ENCODE measurements at places on chromosomes 5 and 9.

DNA sequence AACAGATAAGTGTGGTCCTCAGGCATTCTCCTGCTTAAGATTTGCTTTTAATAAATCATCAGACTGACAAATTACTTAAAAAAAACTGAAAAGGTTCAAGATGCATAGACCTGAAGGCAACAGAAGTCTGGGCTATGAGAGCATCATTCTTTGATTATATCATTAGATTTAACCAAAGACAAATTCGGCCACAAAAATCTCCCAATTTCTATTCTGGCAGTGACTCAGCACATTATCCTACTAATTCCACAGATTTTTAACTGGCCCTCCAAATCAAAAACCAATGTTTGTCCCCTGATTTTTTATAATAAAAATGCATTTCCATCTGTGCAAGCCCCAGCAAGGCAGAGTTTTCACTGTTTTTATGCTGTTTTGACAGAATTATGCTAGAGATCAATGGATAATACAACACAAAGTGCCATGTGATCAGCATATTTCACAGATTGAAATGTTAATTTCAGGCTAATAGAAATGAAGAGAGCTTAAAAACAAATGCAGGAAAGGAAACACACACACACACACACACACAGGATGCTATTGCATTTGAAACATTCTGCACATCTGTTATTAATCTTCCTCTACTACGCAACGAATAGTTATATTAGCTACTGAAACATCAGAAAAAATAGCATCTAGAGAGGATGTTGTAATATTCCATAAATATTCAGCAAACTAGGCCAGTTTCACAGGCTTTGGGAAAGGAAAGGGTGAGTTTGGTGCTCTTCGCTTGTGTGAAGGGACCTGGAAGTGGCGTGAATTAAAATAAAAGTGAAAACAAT is 177.6 kb upstream of the ST8SIA4 start:
- no peak for DNase-seq

DNA sequence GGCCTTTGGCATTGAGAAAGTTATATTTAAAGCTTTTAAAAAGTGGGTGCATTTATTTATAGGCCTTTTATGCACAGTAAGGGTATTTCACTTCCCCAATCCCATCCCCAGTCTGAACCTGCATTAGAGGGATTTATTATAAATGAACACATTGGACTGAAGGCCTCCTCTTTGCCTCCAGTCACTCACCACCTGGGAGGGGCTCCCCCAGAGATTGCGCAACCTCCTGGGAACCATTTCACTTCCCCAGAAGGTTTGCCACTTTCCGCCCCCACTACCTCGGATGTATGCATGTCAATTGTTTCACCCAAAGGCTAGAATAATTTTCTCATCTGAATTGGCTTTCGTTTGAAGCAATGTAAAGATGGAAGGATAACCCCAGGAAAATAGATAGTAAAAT is 29.8 kb upstream of the VCAN start:
- DNase-seq, result no peak

- DNase-seq, result peak; percentile 89
Measured at GRCh38 chr9:97984188-97985057, 1.3 kb downstream of the ANP32B start.

- no peak for DNase-seq
Measured at GRCh38 chr5:61919920-61920319, 386.1 kb upstream of the KIF2A start.

DNA sequence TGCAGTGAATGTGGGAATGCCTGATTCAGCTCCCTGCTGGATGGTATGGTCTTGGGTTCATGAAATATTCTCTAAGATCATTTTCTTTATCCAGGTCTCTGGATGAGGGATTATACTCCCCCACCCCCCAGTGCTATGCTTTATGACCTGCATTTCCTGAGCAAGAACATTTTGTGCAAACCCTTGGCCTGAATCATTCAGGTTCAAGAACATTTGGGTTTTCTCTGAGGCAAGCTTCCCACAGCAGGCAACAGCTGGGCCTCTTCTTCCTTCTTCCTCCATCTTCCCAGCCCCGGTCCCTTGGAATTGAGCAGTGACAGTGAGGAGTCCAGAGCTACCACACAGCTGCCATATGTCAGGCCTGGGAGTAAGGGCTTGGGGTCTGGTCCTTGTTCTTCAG is 58.6 kb upstream of the TNFSF15 start:
- DNase-seq, result no peak

DNA sequence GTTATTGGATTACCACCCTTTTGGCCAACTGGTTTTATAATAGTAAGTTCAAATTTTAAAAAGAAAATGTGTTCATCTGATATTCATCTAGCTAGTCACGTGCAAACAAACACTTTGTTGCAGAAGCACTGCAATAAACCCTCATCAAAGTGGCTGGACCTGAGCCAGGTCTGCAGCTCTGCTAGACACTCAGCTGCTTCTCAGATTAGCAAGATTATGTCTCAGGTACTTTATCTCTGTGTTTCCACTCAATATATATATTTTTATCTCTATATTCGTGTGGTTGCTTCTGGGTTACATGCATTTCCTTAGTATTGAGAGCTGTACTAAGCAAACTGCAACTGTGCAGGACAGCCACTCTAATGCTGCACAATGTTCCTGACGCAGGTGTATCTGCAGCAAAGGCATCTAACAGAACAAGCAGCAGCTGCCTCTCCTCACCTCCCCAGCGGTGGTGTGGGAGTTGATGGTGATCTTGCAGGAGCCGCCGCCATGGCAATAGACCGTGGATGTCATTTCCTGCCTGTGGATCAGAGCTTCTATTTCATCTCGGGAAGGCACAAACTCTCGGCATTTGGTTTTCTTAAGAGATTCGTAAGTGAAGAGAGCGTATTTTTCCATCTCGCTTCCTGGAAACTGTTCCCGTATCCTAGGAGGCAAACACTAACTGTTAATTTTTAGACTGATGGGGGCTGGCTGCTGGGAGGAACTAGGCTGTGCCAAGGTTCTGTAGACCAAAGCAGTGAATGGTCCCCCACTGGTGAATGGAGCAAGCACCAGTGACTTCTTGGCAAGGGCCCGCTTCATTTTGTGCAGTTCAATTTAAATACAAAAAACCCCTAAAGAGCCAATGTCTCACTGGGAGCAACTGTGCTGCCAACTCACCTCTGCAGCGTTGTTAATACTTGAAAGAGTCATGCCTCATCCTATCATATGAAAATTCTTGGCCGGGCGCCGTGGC is 56.7 kb upstream of the RETREG1 start:
- DNase-seq, result no peak

- DNase-seq, result no peak
Measured at GRCh38 chr5:35195472-35195852, 34.8 kb downstream of the PRLR start.

DNA sequence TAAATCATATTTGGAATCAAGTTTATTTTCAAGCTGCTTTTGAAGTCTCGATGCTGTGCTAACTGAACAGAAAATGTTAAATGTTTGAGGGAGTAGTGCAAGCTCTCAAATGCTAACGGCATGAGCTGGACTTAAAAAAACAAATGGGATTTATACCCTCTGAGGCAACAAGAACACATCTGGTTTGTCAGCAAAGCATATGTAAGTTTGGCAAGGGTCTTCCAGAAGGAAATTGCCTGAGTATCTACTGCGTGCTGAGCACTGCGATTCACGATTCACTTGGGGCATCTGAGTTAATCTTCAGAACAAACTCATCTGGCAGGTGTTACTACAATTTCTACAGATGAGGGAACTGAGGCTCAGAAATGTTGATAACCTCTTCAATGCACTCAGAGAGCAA is 98.4 kb upstream of the C9orf72 start:
- no peak for DNase-seq

DNA sequence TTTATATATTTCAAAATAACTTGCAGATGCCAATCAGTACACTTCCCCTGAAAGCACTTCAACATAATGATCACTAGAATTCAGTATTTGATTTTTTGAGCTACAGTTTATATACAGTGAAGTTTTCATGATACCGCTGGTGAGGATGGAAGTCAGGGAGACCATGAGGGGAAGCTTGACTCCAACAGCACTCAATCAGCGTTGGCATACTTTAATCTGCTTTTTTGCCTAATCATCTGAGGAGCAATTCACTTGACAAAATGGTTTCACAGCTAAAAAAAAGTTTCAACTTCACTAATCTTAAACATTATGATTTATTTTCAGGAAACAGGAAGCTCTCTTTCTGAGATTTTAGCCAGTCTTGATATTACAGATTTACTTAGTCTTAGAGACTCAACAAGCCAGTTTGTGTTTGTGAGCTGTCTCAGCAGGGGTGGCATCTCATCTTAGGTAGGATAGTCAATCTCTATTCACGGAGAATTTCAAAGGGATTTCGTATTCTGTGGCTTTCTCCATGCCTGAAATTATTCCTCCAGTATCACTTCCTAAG is 111.4 kb upstream of the ARRDC3 start:
- no peak for DNase-seq

GRCh38 chr9:134748591-134748990 is 107.0 kb downstream of the COL5A1 start:
- DNase-seq, result no peak

DNA sequence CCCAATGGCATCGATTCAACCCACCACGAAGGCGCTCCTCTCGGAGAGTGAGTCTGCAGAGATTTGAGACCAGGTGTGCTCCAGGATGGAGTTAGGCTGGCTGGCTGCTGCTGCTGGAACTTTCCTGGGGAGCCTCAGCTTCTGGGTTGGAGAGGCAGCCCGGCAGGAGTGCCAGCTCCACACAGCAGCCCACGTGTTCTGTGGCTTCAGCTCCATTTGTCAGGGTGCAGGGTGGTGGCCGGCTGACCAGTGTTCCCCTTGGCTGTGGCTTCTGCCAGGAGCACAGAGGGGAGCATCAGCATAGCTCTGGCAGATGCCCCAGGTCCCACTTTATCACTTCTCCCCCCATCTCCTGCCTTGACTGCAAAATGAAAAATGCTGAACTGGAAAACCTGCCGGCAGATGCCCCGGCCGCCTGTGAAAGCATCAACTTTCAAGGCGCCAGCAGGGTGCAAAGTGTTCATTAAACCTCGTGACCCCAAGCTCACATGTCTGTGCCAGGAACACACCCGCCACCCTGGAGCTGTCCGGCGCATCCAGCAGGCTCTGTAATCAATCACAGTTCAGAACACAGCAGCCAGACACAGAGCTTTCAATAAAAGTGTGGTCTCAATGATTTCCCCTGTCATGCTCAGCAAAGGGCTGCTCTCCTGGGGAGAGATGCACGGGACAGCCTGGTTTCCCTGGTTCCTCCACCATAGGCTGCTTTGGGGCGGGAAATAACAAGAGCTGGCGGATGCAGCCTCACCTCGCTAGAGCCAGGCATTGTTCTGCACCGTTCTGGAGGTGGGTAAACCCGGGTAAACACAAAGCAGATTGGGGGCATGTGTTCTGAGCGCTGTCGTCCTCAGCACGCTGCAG is 53.2 kb downstream of the TRIP13 start:
- DNase-seq, result no peak

DNA sequence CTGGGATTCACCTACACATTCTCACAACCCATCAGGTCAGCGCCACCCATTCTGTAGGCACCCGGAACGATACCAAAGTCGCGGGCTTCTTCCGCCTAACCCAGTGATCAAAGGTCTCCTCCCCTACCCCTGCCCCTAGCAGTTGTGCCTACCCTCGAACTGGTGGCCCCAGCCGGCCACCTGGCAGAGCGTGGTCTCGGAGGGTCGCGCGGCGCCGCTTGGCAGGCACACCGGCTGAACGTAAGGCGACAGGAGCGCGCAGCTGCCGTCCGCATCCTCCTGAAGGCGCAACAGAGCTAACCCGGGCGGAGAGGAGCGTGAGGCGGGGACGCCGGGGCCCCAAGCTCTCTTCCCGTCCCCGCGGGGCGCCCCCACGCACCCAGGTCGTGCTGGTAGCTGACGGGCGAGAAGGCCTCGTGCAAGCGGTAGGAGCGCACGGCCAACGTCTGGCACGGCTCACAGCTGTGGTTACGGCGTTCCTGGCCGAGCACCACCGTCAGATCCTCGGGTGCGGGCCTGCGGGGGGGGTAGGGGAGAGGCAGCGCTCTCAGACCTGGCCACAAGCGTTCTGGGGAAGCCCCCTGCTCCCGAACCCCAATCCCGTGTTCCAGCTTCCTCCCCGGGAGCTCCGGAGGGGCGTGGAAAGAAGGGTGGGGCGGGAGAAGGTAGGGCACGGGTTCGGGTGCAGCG is 2.8 kb upstream of the PFN3 start:
- peak; percentile 64 for DNase-seq

DNA sequence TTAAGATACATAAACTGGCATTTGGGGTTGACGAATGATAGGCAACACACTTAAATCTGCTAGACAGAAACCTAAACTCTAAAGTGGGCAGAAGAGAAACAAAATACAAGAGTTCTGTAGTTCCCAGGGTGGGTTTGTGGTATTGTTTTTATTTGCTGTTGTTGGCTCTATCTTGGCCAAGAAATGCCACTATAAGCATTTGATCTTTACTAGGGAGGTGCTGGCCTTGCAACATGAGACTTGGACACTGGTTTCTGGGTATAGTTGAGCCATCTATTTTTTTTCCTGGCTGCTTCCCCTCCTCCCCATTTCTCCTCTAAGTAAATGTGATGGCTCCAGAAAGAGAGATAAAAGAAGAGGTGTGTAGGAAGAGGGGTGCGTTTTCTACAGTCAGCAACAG is 251.2 kb downstream of the SLIT3 start:
- DNase-seq, result no peak

GRCh38 chr9:105828596-105829213 is 134.4 kb downstream of the TMEM38B start:
- no peak for DNase-seq

- DNase-seq, result no peak
Measured at GRCh38 chr9:38527503-38527902, 92.9 kb downstream of the ANKRD18A start.

DNA sequence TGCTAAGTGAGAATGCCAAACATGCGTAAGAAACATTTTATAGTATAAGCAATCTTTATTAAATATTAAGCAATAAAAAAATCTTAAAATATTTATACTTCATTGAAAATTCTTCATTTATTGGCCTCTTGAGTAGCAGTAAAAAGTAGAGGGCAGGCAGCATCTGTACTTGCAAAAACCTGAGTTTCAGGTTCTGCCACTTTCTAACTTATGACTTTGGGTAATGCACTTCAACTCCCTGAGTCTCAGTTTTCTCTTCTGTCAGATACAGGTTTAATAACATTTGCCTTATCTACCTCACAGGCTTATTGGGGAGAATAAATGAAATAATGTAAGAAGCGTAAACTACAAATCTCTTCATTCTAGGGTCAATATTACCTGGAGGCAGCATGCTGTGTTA is 19.8 kb upstream of the MCTP1 start:
- no peak for DNase-seq

GRCh38 chr5:78638973-78639669 is 9.5 kb downstream of the LHFPL2 start:
- DNase-seq, result no peak

Data from AG08396 (cell line).